ENCODE measurements at places on chromosomes 1 and 21.

- no peak for DNase-seq
Observed at GRCh38 chr1:78424720-78425119, 66.1 kb upstream of the PTGFR start.

GRCh38 chr1:155938220-155938627 is 3.2 kb upstream of the RXFP4 start:
- DNase-seq, result peak; percentile 26

GRCh38 chr1:197808880-197809279 is 33.6 kb upstream of the DENND1B start:
- no peak for DNase-seq

DNA sequence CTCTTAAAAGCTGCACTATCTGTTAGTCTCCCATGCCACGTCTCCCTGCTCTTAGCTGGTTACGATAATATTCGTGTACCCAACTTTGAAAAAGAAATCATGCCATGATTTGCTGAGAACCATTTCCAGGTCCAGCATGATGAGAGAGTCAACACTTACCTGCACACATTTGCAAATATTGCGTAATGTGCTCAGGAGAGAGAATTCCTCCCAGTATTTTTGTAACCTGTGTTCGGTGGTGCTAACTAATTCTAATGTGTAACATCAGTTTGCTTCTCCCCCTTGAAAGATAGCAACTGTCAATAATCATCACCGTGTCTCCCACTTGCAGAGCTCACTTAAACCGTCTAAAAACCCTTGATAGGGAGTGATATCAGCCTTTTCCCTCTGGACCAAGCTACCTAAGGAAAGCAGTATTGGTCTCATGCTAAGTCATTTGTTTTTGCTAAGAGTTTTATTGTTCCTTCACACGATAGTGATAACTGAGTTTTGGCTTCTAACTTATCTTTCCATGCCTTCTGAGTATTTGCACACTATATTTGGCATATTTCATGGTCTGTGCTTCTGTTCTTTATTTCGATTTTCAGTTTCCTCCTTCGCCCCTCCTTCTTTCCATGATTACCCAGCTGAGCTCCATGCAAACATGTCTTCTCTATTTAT is 61.1 kb upstream of the IRF2BP2 start:
- DNase-seq, result no peak

- no peak for DNase-seq
Observed at GRCh38 chr1:192224396-192224795, 66.1 kb downstream of the RGS18 start.

GRCh38 chr1:99573431-99574217 is 72.3 kb upstream of the PALMD start:
- DNase-seq, result no peak

DNA sequence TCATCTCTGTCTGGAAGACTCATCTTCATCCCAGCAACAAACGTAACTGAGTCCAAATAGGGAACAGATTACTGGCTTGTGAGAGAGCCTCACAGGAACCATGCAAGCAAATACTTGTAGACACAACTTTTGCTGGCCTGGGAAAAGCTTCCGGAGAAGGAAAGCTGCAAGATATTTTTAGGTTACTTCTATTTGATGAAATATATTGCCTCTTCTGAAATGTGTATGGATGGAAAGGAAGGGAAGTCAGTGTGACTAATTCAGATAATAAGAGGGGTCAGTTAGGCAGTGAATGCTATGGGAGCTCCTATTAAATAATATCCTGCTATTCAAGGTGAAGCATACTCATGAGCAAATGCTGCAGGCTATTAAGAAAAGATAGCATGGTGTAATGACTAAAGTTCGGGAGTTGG is 20.4 kb upstream of the FGGY start:
- no peak for DNase-seq

DNA sequence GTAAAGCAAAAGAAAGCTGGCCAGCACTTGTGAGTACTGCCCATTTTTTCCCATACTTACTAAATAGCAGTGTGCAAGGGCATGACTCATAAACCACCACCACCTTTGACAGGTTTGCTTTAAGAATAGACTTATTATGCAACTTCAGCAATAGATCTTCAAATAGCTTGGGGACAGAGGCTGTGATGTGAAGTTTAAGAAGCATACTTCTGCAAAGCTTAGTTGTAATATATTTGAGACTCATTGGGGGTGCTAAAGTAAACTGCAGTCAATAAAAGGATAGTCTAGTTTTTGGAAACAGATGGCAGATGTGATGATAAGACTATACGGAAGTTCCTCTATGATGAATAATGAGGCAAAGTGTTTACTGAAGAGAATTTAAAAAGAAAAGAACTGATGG is 210.0 kb downstream of the PLA2G4A start:
- no peak for DNase-seq

DNA sequence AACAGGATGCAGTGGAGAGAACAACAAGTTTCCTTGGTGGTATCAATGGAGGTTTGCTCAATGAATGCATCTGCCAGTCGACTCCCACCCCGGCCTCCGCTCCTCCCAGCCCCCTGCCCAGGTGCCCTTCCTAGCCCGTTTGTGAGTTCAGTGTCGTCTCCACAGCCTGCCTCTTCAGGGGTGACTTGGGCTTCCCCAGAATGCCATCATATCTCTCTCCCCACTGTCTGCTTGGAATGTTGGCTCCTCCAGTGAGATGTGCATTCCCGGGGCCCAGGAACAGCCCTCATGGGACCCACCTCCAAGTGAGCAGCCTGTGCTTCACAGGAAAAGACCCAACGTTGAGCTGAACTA is 30.5 kb downstream of the MATN1 start:
- DNase-seq, result no peak

DNA sequence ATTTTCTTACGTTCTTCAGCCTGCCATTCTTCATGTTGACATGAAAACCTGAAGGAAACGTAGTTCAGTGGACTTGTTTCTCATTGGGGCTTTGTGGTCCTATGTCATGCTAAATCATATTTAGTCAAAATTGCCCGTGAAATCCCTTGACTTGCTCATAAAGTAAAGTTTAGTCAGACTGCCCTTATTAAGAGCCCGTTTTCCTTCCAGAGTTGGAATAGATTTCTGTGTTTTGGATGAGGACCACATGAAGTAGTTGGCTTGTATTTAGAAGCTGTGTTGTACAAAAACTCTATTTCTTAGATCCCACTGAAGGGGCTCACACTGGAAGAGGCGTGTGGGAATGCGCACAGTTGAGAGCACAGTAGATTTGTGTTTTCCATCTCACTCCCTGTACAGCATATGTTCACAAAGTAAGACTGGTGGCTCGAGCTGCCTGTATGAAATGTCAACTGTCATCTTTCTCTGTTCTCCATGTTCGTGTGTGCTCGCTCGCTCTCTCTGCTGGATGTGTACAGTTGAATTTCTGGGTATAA is 42.4 kb downstream of the CAMTA1 start:
- no peak for DNase-seq

- no peak for DNase-seq
Observed at GRCh38 chr1:164773102-164773501, 214.1 kb downstream of the PBX1 start.

GRCh38 chr1:39006726-39007645 is 15.9 kb downstream of the AKIRIN1 start:
- no peak for DNase-seq

DNA sequence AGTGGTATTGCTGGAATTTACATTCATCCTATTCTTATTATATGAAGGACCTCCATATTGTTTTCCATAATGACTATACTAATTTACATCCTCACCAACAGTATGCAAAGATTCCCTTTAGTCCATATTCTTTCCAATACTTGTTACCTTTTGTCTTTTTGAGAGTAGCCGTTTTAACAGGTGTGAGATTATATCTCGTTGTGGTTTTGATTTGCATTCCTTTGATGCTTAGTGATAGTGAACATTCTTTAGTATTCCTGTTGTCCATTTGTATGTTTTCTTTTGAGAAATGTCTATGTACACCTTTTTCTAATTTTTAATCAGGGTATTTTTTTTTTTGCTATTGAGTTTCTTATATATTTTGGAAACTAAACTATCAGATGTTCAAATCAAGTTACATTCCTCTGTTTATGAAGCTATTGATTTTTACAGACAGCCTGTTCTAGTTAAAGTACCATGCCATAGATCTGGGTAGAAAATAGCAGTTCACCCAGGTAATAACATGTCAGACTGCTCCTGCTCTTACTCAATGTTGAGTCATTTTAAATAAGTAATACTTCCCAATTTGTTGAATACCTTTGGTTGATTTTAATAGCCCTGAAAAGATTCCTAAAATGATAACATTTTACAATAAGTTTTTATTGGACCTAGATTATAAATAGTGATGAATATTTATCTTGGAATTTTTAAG is 1108.7 kb downstream of the NCAM2 start:
- DNase-seq, result no peak

Measured in activated CD4-positive, alpha-beta T cell treated with anti-CD3 and anti-CD28 coated beads for 24 hours (primary cell).